ENCODE measurements at places on chromosomes 3 and 15.

DNA sequence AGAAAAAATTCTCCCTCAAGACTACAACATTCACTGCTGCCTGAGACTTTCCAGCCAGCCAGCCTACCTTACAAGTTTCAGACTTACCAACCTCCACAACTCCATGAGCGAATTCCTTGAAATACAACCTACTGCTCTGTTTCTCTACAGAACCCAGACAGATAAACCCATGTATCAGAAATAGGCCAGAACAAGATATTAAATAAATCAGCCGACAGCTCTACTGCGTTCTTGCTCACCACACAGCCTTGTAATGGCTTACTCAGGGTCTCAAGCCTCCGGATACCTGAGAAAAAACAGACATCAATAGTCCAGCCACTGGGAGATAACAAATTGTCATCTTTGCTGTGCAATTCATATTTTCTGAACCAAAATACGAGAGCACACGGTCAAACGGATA is 43.6 kb upstream of the LIPC start:
- DNase-seq, result no peak

GRCh38 chr15:58138106-58138505 is at the start of gene AQP9:
TSS of gene AQP9 (plus strand) at chr15:58138381. CDS start at chr15:58138566, 185 bp downstream.
- DNase-seq, result no peak

- DNase-seq, result no peak
These were observed 206.4 kb downstream of the NAALADL2 start for GRCh38 chr3:175065497-175065896.

DNA sequence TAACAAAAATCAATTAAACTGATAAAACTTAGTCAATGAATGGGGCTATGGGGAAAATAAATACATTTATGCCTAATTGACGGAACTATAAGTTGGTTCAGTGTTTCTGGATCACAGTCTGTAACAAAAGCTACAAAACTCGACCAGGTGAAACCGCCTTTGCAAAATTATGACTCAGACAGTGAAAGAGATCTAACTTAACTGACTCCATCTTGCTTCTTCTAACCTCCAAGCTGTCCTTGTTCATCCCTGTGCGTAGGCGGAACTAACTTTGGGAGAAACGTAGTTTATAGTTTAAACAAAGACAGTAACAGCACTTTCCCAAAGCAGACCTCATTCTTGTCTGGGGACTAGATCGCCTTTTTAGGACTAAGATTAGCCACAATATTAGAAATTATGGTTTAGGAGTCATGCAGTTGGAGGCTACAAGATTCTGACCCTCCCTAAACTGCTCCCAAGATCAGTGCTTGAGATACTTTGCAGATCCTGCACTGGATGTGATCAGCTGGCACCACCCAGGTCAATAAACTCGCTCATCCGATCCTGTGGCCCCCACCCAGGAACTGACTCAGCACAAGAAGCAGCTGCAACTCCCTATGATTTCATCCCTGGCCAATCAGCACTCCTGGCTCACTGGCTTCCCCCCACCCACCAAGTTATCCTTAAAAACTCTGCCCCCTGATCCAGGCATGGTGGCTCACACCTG is 7.2 kb upstream of the MFGE8 start:
- no peak for DNase-seq

- peak; percentile 71 for DNase-seq
These were observed 29.8 kb downstream of the OXNAD1 start for GRCh38 chr3:16294844-16295243.

DNA sequence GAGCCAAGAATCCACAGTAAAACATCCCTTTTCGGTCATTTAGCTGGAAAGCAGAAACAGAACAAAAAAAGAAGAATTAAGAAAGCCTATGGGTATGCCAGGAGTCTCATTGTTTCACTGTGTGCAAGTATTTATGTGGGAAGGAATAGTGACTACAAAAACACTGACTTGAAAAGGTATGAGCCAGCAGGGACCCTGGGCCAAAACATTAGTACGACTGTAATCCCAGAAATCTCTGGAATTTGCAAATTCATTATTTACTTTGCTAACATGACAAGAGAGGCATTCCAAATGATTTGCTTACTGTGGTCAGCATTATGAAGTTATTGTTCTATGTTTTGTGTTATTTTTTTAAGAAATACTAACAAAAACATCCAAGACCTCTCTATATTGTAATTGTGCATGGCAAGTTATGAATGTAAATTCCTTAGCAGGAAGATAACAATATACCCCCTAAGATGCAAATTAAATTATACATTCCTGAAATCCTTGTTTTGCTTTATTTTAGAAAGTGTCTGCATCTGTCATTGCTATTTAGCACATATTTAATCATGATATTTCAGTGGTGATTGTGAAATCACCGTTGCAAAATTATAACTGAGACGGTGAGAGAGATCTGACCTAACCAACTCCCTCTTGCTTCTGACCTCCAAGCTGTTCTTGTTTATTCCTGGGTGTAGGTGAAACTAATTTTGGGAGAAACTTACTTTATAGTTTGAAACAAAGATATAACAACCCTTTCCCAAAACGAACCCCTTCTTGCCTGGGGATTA is 299.2 kb downstream of the ZPLD1 start:
- DNase-seq, result no peak

DNA sequence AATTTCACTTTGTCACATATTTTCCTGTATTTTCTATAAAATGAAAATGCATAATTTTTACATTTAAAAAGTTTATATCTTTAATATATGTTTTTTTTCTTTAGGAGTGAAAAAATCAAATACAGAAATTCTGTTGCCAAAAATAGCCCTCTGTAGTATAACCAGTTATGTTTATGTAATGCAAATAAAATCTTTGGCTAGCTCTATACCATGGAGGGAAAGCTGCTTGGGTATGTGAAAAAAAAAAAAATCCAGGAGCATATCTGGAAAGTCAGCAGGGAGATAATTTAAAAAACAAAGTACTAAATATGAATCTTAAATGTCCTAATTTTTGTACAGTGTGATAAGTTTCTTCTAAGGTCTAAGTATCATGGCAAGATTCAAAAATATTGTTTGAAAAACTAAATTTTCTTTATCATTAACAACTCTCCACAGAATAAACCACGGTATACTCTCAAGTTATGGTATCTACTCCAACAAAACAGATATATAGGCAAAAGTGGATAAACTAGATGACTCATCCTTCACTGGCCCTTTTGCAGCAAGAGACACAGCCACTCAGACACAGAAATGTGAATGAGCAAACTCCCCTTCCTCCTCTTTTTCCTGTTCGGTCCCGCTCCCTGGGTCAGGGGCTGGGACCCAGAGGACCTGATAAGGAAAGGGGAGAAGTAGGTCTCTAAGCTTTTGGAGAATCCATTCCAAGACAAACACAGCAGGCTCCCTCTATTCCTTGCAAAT is 66.6 kb downstream of the PDZRN3 start:
- no peak for DNase-seq

- peak; percentile 76 for DNase-seq
These were observed 5.9 kb downstream of the NUP210 start for GRCh38 chr3:13414040-13414729.

GRCh38 chr15:54520616-54521015 is 542.4 kb downstream of the UNC13C start:
- no peak for DNase-seq

DNA sequence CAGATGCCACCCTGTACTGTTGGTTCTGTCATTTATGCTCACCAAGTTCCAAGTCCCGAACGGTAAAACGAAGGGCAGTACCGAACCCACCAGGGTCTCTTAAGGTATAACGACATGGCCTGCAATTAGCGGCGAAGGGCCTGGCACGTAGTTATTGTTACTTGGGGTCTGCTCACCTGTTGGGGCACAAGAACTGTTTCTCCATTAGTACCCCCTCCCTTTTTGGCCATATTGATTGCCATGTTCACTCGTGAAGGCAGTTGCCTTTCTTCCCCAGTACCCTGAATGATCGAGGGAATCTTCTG is 435 bp downstream of the IL17RB start:
- no peak for DNase-seq

DNA sequence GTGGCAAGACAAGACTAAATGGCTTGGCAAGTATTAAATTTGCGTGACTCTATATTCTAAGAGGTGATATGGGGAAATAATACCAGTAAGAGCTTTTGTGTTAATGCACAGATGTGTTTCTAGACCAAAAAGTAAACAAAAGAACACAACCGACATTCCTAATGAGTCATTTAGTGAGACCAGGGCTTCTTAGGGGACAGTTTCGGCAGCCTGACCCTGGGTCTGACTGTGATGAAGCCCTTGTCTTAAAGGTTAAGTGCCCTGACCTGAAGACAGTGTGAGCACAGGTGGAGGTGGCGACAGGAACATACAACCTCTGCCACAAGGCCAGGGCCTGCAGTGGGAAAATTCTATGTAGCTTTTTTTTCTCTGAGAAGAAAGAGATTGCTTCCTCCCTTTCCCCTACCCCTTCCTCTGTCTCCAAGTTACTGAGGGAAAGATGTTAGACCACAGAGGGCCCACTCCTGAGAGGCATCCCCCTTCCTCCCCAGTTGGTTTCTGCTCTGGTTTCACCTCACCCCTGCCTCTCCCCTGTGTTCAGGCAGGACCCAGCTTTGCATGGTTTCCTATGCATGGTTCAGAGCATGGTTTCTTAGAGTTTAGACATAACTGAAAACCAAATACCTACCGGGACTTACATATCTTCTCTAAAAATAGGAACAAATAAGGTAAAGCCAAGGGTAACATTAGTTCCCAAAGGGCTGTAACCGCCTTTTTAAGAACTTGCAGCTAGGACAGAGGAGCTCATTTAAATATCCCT is 24.8 kb upstream of the CMTM7 start:
- DNase-seq, result no peak

DNA sequence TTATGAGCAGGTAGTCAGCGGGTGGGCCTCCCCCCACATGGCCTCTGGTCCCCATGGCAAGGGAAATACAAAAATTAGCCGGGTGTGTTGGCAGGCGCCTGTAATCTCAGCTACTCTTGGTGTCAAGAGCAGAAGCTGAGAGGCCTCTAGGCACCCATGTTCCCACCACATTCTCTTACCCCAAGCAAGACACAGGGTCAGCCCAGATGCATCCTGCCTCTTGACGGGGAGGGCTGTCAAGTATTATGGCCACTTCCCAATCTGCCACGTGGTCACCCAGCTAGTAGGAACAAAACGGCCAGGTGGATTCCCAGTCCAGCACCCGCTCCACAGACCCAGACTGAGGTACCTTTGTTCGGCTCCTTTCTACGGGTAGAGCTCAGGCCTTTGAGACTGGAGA is 16.2 kb upstream of the SLC6A6 start:
- no peak for DNase-seq

DNA sequence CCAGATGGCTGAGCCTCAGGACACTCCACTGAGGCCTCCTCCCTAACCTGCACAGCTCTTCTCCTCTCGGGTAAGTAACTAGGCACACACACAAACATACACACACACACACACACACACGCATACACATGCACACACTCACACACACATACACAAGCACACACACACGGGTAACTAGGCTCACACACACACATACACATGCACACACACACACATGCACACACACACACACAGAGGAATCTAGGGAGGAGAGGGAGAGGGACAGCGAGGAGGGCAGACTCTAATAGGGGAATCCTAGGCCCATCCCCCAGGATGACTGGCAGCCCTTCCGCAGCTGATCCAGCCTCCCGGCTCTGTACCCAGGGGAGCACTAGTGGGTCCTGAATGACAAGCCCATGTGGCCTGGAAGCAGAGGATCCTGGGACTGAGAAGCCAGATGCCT is 177.4 kb upstream of the LINGO1 start:
- no peak for DNase-seq

GRCh38 chr3:100171211-100171914 is 57.1 kb upstream of the FILIP1L start:
- no peak for DNase-seq

DNA sequence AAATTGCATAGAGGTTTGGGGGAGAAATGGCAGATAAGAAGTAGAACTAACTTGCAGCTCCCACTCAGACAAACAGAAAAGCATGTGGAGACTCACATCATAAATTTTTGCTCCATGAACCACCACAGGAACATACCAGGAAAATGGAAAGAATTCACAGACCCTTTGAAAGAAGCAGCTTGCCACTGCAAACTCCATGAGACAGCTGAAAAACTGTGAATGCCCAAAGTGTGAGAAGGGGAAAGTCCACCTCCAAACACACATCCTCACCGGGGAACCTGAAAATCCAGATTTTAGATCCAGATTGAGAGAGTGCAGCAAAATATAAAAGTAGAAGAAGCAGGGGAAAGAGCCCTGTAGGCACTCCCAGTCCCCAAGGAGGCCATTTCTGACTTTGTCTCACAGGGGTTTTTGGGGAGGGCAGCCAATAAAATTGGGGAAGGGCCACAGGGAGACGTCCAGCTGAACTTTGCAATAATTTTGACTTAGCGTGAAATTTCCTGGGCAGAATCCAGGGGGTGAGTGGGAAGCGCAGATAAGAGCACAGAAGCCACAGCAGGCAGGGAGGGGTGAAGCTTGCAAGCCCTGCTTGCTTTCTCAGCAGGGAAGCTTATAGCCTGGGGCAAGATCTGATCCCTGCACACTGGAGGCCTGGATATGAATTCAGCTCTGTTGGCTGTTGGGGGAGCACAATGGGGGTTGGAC is 183.4 kb upstream of the UBE2E2 start:
- DNase-seq, result no peak

DNA sequence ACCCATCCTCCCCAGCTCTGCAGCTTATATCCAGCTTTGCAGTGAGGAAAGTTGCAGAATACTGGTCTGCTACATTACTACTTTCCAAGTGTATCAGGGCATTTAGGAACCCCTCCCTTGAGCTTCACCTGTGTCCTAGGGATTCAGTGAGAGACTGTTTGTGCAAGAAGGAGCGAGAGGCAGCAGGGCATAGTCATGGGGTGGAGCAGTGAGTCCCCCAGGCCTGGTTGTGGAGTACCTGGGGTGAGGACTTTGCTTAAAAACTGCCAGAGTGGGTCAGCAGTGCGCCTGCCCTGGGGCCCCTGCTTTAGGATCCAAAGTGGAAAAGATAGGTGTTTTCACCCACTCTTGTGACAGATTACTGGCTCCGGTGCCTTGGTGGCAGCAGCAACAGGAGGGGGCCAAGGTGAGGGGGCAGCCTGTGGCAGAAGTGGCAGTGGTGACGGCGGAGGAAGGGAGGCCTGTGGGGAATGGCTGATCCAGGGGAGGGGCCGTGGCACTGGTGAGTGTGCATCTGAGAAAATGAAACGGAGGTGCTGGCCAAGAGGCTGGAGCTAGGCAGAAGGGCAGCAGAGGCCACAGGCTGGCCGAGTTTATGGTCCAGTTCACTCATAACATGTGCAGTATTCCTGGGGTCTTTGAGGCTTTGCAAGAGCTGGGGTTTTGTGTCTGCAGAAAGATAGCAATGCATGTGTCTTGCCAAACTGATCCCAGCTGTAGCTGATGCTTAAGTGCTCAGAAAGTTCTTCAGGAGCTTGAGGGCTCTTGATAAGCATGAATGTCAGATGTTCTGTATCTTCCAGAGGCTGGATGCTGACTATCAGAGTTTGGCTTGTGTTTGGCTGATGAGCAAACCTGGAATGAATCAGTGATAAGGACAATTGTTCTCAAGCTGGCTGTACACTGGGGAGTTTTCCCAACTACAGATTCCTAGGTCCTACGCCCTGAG is 43.4 kb downstream of the GOLGA6A start:
- DNase-seq, result no peak

GRCh38 chr15:64071931-64072765 is 21.5 kb downstream of the CIAO2A start:
- no peak for DNase-seq

All from CD4-positive, alpha-beta T cell treated with Interleukin-2 at 100 ng/mL for 4 hours (primary cell).